Subcutaneous adipose tissue (tissue), 4 donors: ENCODE measurements at places on chromosomes 13 and 19. TPM values are rescaled to one million over a fixed set of nuclear protein-coding genes. Genes with fewer than 3 reads are reported as not detected.

The SBK3 gene
- total RNA-seq, result not detected

The PRR22 gene
- 0.66 TPM for total RNA-seq

The TUBB4A gene
- total RNA-seq, result not detected

The SERP2 gene
- total RNA-seq, result 5.7 TPM

The SIGLEC5 gene
- not detected for total RNA-seq

The RXFP2 gene
- total RNA-seq, result 1.1 TPM

The DENND1C gene
- total RNA-seq, result 3.9 TPM

The PCDH20 gene
- 0.66 TPM for total RNA-seq

The POU4F1 gene
- total RNA-seq, result not detected

The KEAP1 gene
- 46.2 TPM for total RNA-seq

The RAB4B gene
- total RNA-seq, result 22.9 TPM

The LGALS7 gene
- not detected for total RNA-seq

The CERS4 gene
- 33.9 TPM for total RNA-seq

The DAND5 gene
- total RNA-seq, result not detected

The DACT3 gene
- total RNA-seq, result 0.22 TPM

The NCR1 gene
- not detected for total RNA-seq

The ZNF491 gene
- 2.1 TPM for total RNA-seq

The ERICH6B gene
- total RNA-seq, result not detected

The ZNF234 gene
- 6.5 TPM for total RNA-seq
